ENCODE measurements at places on chromosomes 1 and 21.
A peak's percentile ranks its signal among the peaks of the same experiment; 100 is the strongest.

GRCh38 chr1:236808564-236809130 lies 13.6 kb downstream of the MTR start:
- DNase-seq = no peak

- no peak for DNase-seq
These were observed 63.7 kb downstream of the ERICH3 start for GRCh38 chr1:74609810-74610371.

DNA sequence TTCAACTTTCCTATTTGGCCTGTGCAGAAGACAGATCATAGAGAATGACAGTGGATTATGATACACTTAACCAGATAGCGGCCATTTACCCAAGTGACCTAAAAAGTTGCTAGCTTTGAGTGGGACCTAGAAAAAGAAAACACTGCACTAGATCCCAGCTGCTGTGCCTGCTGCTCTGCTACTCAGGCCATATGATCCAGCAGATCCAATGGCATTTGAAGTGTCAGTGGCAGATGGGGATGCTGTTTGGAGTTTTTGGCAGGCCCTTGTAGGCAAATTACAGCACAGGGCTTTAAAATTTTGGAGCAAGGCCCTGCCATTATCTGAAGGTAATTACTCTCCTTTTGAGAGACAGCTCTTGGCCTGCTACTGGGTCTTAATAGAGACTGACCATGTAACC lies 74.0 kb upstream of the KCNE2 start:
- DNase-seq = no peak

DNA sequence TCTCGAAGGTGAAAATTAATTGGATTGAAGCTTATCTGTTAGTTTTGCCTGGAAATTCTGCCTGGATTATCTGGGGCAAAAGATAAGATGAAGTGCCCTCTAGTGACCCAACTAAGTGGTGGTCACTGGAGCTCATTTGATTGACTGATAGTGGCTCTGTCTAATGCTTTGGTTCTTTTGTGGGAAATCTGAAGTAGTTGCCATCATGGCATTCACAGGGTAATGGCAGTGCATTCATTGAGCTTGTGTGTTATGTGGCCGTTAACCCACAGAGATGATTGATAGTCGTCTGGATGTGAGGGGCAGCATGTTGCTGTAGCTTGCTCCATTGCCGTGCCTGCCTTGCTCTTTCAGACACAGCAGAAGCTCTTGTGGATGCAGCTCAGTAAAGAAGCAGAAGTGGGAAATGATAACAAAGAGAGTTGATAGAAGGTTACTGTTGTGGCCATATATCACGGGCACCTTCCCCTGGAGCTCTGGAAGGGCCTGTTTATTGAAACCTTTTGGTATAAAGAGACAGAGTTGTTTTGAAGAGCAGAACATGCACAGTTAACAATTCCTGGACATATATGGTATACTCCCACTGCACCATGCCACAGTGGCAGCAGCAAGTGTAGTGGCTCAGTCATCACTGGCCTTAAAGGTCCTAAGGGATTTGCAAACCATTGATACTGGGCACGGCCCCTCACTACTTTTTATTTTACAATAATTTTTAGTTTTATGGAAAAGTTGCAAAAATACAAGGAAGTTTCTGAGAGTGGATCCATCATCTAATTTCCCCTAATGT lies 42.0 kb downstream of the CXADR start:
- no peak for DNase-seq

DNA sequence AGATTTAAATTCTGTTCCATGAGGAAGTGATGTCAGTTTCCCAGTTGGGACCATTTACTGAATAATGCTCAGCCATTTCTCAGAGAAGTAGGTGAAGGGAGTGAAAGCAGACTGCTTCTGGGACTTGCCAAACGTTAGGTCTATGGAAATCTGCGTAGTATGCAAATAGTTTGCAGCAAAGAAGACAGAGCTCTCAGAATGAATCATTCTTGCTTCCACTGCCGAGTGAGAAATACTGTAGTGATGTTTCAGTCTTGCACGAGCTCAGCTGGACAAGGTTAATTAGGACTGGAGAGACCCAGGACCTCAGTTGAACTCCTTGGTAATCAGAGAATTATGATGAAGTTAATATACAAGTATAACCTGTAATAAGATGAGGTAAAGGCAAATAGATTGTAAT lies 317.7 kb upstream of the DAB1 start:
- no peak for DNase-seq

DNA sequence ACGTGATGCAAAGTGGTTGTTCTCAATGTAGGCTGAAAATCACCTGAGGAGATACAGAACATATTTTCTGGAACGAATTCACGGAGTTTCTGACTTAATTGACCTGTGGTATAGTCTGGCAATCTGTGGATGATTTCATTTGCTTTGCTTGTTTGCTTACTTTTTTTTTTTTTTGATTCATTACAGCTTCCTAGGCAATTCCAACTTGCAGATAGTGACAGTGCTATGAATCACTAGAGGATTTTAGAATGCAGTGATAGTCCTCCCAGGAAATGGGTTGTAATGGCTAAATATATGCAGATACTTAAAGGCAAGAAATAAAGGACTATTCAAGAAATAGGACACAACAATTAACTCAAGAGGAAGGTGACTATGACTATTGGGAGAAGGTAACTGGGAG lies 1378.1 kb upstream of the PRMT6 start:
- no peak for DNase-seq

GRCh38 chr21:35204850-35205541 lies 155.9 kb upstream of the RUNX1 start:
- peak; percentile 14 for DNase-seq

- DNase-seq = no peak
These were observed 124.5 kb downstream of the ZNF648 start for GRCh38 chr1:181936768-181937581.

GRCh38 chr1:203121186-203122015 lies 6.1 kb upstream of the ADORA1 start:
- no peak for DNase-seq

DNA sequence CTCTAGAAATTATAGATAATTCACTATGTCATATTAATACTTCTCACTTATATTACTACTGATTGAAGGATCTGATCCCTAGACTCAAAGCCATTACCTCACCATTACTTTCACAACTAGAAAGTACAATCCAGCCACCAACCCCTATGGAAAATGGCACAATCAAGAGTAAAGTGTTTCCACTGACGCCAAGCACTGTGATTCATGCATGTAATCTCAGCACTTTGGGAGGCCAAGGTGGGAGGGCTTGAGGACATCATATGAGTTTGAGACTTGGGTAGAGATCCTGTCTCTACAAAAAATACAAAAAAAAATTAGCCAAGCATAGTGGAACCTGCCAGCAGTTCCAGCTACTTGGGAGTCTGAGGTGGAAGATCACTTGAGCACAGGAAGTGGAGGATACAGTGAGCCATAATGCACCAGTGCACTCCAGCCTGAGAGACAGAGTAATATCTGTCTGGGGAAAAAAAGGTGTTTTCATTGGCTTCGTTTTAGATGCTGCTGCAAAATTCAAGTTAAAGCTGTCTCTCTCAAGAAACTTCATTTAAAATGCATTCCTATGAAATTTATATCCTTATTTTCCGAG lies 126.5 kb downstream of the AKT3 start:
- DNase-seq = no peak

GRCh38 chr1:90724361-90724760 lies 7.3 kb upstream of the BARHL2 start:
- no peak for DNase-seq

DNA sequence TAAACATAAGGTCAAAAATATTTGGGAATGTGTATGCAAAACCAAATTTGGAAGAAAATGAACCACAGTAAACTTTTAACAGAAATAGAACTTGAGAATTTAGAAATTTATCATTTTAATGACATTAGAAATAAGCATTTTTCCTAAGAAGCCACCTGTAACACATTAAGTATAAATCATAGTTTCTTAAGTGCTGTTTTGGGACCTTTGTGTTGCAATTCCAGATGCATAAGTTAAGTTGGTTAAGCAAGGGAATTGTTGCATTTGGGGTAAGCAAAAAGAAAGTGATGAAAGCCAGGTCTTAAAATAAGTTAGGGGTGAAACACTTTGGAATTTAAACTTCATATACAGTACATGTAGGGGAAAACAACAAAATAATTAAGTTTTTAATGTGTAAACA lies 49.8 kb downstream of the CDKN2C start:
- no peak for DNase-seq
